ENCODE measurements at places on chromosomes 6 and 20.

DNA sequence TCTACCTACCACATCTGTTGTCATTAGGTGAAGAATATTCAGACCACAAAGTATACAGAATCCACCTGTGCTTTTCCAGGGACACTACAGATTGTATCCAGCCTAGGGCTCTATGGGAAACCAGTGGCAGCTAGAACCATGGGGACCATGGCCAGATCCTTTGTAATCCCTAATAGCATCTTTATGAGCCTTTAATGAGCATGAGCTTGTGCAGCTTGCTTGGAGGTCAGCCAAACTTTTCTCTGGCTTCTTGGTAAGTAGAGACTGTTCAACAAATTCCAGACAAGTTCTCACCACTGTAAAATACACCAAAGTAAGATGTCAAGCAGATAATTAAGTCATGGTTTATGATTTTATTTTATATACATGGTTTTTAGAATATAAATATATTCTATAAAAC lies 301.6 kb upstream of the ADGRB3 start:
- no peak for DNase-seq

DNA sequence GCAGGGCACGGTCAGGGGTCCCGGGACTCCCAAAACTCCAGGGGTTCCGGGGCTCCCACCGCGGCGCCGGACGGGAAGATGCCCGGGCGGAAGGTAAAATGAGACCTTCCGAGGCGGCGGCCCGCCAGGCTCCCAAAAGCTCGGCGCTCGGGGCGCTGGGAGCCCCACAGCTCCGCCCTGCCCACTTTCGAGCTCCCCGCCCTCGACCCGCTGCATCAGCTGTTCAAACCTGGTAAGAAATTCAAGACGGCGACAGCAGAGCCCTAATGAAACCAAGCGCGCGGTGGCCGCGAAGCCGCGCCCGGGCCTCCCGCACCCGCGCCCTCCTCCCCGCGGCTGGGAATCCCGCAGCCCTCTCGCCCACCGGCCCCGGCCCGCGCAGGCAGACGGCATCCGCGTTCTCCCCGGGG lies 369 bp downstream of the SLC4A11 start:
- no peak for DNase-seq

DNA sequence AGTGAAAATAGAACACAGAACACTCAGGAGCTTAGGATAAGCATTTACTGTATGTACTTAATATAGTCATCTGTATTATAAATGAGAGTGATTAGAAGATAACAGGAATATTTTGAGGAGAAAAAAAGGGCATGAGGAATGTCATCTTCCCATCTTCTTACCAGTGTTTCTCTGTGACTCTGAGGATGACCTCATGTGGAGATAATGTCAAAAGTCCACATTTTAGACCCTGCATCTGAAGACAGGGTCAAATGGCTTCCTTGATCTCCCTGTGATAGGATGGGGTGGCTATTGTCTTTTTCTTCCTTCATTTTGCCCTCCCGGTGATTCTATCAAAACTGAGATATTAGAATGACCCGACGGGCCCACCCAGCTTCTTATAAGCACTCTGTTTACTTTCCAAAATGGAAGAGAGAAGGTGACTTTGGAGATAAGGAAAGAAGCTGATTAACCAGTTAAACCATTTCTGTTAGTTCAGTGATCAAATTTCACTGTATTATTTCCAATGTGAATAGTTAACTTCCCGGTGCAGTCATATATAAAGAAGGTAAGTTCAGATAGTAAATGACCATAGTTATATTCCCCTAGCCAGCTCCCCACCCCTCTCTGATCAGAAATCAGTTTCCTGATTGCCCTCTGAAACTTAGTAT lies 115.7 kb upstream of the SALL4 start:
- no peak for DNase-seq

- DNase-seq: no peak
These were observed 937 bp downstream of the TAF8 start for GRCh38 chr6:42051268-42051653.

DNA sequence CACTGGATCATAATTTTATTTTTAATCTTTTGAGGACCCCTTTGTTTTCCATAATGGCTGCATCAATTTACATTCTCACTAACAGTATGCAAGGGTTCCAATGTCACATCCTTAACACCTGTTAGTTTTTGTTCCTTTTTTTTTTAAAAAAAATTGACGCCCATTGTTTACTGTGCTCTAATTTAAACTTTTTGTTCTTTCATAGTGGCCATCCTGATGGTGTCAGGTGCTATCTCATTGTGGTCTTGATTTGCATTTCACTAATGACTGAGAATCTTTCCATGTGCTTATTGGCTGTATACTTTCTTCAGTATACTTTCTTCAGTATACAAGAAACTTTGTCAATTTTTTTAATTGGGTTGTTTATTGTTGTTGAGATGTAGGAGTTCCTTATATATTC lies 347.0 kb downstream of the RNGTT start:
- no peak for DNase-seq

- no peak for DNase-seq
These were observed 44.7 kb downstream of the FRK start for GRCh38 chr6:116015983-116016382.

GRCh38 chr6:146581968-146582367 lies 16.8 kb upstream of the ADGB start:
- no peak for DNase-seq

DNA sequence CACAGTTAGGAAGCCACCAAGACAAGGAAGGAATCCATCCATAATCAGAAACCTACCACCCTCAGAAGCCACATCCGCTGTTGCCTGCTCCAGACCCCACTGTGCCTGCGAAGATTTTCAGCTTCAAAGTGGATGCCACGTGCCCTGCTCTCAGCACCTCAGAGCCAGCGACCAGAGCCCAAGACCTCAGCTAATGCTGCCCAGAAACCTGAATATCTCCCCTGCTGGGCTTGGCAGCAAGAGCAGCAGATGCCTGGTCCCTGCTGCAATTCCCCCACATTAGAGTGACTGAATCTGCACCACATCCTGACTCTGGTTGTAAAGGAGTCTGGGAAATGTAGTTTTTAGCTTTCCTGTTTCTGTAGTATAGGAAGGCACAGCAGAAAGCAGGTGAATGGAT lies 10.7 kb upstream of the ULBP3 start:
- no peak for DNase-seq

DNA sequence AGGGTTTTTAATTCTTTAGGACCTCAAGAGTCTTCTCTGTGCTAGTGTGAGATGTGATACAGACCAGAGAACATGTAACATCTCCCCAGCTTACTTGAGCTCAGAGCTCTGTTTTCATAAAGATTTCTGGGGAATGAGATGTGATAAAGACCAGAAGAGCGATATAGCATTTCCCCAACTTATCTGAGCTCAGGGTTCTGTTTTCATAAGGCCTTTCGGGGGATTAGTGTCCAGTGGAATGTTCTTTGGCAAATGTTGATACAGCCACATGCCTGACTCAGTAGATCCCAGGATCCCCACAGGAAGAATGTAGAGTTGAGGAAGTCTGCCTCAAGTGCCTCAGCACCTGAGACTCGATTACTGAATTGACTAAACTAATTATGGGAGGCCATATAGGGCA lies 18.7 kb upstream of the TOP1 start:
- DNase-seq: no peak

GRCh38 chr6:26251354-26252076 lies 113.5 kb upstream of the BTN3A2 start:
- DNase-seq: no peak

GRCh38 chr6:63882208-63882607 lies 246.6 kb downstream of the PHF3 start:
- no peak for DNase-seq

DNA sequence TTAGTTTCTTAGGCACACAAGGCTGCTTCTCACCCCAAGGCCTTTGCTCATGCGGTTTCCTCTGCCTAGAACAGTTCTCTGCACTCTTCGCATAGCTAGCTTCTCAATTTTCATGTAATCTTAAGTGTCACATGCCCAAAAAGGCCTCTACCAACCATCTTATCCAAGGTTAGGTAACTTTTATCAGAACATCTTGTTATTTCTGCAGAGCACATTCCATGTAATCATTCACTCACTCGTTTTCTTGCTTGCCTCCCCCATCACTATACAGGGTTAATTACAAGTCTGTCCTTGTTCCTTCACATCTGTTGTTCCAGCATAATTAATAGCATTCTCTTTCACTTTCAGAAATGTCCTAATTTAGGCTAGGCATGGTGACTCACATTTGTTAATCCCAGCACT lies 53.8 kb downstream of the NCOA6 start:
- DNase-seq: no peak
